Stimulated activated CD4-positive, alpha-beta T cell treated with anti-CD3 and anti-CD28 coated beads, Interleukin-1b, Interleukin-23, amount 100 ng/mL, for 1 hour (primary cell): ENCODE measurements at places on chromosomes 3 and 15.

DNA sequence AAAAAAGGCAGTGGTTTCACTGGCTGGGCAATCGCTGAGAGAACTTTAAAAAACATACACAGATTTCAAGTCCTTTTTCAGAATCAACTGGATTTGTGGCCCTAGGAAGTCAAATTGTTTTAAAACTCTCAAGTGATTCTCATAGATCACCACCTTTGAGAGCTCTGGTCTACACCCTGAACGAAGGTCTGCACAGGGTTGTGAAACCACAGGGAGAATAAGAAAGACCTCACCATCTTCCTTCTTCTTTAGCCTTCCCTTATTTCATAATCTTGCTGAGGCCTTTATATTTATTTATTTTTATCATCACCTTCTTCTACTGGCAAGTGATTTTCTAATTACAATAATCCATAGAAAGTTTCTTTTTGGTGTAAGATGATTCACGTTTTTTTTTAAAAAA lies 58.1 kb downstream of the FOXP1 start:
- no peak for DNase-seq

DNA sequence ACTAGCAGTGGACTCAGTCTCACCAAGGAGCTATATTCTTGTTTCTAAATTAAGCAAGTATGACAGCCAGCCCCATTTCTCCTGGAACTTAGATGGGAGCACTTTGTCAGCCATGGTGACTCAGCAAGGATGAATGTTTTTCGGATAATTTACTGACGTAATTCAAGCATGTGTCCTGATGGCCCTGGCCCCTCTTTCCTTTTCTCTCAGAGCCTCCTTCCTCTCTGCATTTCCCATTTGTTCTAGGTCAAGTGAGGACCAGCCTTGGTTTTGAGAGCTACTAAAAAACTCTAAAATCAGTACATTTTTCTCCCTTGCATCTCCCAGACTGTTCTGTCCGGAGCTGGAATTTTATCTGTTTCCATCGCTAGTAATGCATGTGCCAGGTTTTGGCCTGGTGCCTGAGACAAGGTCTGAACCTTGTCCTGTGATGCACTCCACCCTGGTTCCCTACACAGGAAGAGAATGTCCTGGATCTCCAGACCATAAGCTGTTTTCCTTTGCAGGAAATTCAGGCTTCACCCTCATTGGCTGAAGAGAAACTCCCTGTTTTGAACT lies 256.6 kb upstream of the ROPN1 start:
- no peak for DNase-seq

DNA sequence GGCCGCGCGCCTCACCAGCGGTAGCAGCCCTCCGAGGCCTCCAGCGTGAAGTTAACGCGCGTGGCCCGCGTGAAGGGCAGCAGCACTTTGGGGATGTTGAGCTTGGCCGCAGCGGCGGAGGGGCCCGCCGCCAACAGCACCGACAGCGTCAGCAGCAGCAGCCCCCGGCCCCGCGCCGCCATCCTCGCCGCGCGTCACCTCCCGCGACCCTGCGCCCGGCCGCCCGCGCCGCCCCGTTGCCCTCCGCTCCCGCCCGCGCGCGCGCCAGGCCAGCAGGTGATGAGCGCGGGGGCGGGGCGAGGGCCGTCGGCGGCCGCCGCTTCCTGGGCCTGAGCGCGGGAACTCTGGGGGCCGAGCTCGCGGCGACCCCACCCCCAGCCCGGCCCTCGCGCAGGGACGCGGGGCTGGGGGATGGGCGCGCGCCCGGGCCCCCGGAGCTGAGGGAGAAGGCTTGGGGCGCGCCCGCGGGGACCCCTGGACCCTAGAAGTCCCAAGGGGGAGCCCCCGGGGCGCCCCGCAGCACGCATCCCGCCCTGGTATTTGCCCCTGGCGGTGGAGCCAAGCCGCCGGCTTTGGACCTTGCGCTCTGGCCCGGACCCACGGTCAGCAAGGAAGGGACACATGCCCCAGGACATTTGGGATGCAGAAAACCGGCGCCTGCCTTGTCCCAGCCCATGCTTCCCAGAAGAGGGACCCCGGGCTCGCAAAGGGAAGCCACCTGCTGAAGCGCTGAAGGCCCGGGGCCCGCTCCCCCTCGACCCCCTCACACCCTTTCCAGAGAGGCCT lies at the start of gene NUP210:
TSS of gene NUP210 (minus strand) at position 278 of the 786 bp plus-strand sequence. CDS start at position 182, 96 bp downstream.
- DNase-seq, result no peak

DNA sequence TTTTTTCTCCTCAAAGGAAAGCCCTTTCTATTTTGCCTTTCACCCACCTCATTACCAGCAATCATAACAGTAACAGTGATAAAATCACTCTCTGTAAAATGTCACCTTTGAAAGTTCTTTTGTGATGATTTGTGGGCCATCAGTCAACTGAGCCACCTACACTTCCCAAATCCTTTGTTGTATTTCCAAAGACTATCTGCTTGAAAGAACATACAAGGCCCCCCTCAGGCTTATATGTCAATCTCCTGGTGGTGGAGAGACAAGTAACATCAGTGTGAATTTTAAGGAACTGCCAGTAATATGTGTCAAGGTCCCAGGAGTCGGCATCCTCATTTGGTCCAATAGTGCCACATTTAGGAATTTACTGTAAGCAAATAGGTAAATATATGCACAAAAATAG lies 161.1 kb upstream of the EOMES start:
- DNase-seq, result no peak
